ENCODE measurements at places on chromosomes 3 and 15.
A peak's percentile ranks its signal among the peaks of the same experiment; 100 is the strongest.

GRCh38 chr3:185646382-185647133 is 60.5 kb downstream of the SENP2 start:
- H3K4me1 ChIP-seq: no peaks in the 10 kb centered on the region
- peaks cover 6% of the 10 kb centered on the region for H3K27me3 ChIP-seq
- no peak overlapping the region for H3K27ac ChIP-seq
- DNase-seq: no peak

DNA sequence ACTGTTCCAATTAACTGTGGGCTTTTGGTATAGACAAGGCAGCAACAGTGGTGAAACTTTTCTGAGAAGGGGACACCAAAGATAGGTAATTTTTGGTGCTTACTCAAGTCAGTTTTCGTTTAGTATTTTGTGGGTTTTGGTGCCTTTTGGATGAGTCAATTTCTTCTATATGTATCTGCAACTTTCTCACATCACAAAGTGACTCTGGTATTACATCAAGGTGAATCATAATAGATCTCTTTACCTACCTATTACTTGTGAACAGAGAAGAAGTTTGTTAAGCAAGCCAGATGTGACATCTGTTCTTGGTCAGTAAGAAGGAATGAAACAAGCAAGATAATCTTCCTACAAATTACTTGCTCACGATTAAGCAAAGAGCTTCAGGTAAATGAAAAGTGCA is 732.4 kb upstream of the DPPA4 start:
- H3K27ac ChIP-seq: no peak overlapping the region
- no peaks in the 10 kb centered on the region for H3K4me1 ChIP-seq
- H3K27me3 ChIP-seq: no peaks in the 10 kb centered on the region
- DNase-seq: no peak
- no peaks in the 10 kb centered on the region for H3K36me3 ChIP-seq

GRCh38 chr3:177705976-177706823 is 508.9 kb upstream of the TBL1XR1 start:
- no peaks in the 10 kb centered on the region for H3K27me3 ChIP-seq
- no peaks in the 10 kb centered on the region for H3K4me1 ChIP-seq
- DNase-seq: no peak

DNA sequence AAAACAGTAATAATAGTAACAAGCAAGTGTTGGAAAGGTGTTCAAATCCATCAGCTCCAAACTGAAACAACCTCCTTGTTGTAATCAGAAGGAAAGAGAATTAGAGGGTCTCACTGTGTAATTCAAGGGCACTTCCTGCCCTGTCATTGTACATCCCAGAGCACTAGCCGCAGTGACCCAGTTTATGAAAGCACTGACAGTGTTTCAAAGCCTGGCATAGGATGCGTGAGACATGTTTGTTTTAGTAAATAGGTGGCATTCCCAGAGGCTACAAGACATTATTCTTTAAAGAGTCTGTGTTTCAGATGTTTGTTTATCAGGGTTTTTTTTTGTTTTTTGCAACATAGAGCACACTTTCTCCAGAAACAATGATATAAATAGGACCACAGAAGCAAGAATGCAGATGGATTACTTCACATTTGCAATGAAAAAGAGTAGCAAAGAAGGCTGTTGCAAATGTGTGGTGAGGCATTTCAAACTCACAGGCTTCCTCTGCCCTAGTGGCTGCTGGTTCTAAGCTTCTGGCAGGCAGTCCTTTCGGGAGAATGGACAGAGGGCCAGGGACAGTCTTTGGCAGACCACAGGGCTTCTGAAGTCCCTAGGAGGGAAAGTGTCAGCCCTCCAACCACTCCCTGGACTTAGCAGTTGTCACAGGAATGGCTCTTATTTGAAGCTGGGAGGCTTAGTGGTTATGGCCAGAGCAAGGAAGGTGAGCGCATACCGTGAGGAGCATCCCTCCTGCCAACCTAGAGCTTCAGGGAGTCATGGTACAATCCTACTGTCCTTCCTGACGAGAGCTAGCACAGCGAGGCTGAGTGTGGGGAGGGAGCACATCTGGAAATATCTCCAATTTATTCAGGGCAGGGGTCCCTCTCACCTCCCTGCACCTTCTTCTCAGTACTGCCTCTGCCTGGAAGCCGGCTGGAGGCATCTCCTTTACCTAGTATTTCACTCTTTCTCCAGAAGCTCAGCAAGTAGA is 31.4 kb upstream of the TIPARP start:
- H3K27me3 ChIP-seq: peaks cover 2% of the 10 kb centered on the region
- H3K4me3 ChIP-seq: peak overlapping the region; percentile 48
- H3K4me1 ChIP-seq: peaks cover 31% of the 10 kb centered on the region
- no peak for DNase-seq
- H3K36me3 ChIP-seq: peaks cover 7% of the 10 kb centered on the region
- H3K27ac ChIP-seq: peak overlapping the region; percentile 85

- no peak overlapping the region for H3K4me3 ChIP-seq
- H3K4me1 ChIP-seq: no peaks in the 10 kb centered on the region
- no peak overlapping the region for H3K27ac ChIP-seq
- no peak for DNase-seq
Measured at GRCh38 chr3:99295836-99296235, 342.6 kb upstream of the COL8A1 start.
